ENCODE measurements at places on chromosomes 13 and 19. TPM values are rescaled to one million over a fixed set of nuclear protein-coding genes. Genes with fewer than 3 reads are reported as not detected.

- H3K27me3 ChIP-seq = no peaks in the 10 kb centered on the region
- H3K27ac ChIP-seq = no peak overlapping the region
- no peak overlapping the region for H3K4me3 ChIP-seq
- DNase-seq = no peak
- H3K36me3 ChIP-seq = no peaks in the 10 kb centered on the region
- H3K4me1 ChIP-seq = peaks cover 6% of the 10 kb centered on the region
These were observed 10.0 kb upstream of the OR1M1 start for GRCh38 chr19:9076901-9077300.

ZNF221 gene
- total RNA-seq = 12.9 TPM

CXCL17 gene
- 19.3 TPM for total RNA-seq

DNA sequence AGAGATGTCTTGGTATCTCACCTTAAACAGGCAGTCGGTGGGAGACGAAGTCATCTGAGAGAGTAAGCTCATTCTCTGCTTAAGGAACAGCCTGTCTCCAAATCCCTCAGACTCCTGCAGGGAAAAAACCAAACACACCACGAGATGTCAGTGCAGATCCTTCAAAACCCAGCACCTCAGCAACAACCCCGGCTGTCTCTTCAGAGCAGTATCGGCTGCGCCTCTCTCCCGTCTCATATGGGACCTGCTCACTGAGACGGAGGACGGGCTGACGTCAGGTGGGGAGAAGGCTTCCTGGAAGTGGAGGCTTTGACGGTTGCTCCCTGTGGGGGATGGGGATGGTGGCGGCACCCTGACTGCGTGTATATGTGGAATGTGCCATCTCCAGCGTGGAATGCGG is 43.6 kb downstream of the ANKRD27 start:
- H3K27ac ChIP-seq = no peak overlapping the region
- DNase-seq = no peak
- peaks cover 40% of the 10 kb centered on the region for H3K36me3 ChIP-seq
- H3K27me3 ChIP-seq = no peaks in the 10 kb centered on the region
- no peak overlapping the region for H3K4me3 ChIP-seq
- no peaks in the 10 kb centered on the region for H3K4me1 ChIP-seq

DNA sequence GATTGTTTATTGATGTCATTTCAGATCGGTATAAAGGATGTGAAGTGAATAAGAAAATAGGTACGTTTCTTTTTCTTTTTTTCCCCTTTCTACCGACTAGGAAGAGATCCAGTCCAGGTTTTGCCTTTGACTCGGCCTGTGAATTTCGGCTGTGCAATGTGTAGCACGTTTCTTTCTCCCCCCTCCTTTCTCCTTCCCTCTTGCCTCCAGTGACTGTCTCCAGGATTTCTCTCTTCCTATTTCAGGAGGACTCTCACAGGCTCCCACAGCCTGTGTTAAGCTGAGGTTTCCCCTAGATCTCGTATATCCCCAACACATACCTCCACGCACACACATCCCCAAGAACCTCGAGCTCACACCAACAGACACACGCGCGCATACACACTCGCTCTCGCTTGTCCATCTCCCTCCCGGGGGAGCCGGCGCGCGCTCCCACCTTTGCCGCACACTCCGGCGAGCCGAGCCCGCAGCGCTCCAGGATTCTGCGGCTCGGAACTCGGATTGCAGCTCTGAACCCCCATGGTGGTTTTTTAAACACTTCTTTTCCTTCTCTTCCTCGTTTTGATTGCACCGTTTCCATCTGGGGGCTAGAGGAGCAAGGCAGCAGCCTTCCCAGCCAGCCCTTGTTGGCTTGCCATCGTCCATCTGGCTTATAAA is at the start of gene GPC6:
GPC6 (plus strand) TSS at position 185 of the 657 bp plus-strand sequence.
- H3K4me1 ChIP-seq = no peaks in the 10 kb centered on the region
- DNase-seq = no peak
- no peaks in the 10 kb centered on the region for H3K27me3 ChIP-seq
- peak within 1 kb of the TSS; percentile 84 for H3K27ac ChIP-seq

SEMA6B gene
- 0.61 TPM for total RNA-seq

- H3K27ac ChIP-seq = no peak overlapping the region
- no peaks in the 10 kb centered on the region for H3K27me3 ChIP-seq
- DNase-seq = no peak
- no peaks in the 10 kb centered on the region for H3K36me3 ChIP-seq
- no peaks in the 10 kb centered on the region for H3K4me1 ChIP-seq
- H3K4me3 ChIP-seq = no peak overlapping the region
These were observed 27.0 kb downstream of the CRYL1 start for GRCh38 chr13:20498659-20499058.

DNA sequence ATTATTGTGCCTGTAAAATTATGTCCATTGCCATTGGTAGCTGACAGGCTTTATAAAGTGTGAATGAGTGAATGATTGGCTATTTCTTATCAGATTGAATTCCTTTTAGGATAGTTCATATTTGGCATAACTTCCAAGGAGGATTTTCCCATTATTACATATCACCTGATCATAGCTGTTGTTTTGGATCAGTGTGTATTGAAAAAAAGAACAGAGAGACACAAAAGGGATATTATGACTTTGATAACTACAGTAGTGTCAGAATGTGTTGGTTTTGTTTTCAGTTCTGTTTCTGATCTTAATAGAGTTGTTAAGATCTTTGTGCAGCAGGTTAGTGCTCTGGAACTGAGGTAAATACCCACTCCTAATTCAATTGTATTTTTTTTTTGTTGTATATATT is 103.8 kb downstream of the LRCH1 start:
- no peak overlapping the region for H3K27ac ChIP-seq
- H3K4me3 ChIP-seq = no peak overlapping the region
- no peak for DNase-seq
- H3K27me3 ChIP-seq = no peaks in the 10 kb centered on the region
- H3K36me3 ChIP-seq = no peaks in the 10 kb centered on the region

DNA sequence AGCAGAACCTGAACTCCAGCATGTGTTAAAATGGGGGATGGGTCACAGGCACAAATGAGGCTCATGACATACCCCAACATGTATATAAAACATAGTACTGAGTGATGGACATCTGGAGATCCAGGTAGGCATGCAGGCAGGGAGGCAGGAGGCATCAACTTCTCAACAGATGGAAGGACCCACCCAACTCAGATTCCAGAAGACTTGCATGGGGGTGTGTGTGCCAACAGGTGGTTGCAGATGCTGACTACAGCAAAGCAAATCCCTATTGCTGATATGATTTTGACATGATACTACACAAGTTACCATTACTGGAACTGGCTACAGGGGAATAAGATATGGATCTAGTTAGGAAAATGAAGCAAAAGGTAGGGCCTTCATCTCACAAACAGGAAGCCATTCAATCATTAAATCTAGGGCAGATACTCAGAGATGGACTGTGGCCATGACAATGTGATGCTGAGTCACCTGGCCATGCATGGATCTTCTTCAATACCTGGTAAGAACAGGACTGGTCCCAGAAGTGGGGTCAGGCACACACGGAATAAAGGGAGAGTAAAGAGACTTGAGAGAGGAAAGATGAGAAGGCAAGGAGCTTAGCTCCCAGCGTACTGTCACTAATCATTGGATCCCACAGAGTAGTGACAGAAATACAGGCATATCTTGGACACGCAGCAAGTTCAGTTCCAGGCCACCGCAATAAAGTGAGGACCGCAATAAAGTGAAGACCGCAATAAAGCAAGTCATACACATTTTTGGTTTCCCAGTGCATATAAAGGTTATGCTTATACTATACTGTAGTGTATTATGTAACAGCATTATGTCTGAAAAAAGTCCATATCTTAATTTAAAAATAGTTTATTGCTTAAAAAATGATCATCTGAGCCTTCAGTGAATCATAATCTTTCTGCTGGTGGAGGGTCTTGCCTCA is 91.3 kb downstream of the USP12 start:
- H3K4me1 ChIP-seq = no peaks in the 10 kb centered on the region
- H3K36me3 ChIP-seq = no peaks in the 10 kb centered on the region
- H3K27me3 ChIP-seq = no peaks in the 10 kb centered on the region
- DNase-seq = no peak

DNA sequence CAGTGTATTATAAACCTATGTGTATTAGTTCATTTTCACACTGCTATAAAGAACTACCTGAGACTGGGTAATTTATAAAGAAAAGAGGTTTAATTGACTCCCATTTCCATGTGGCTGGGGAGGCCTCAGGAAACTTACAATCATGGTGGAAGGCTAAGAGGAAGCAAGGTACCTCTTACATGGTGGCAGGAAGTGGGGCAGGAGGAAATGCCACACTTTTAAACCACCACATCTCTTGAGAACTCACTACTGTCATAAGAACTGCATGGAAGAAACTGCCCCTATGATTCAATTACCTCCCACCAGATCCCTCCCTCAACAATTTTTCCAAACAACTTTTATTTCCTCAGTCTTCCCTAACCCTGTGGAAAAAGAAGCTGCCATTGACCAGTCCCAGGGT is 14.5 kb upstream of the TPP2 start:
- no peaks in the 10 kb centered on the region for H3K27me3 ChIP-seq
- DNase-seq = no peak
- no peaks in the 10 kb centered on the region for H3K4me1 ChIP-seq
- H3K27ac ChIP-seq = no peak overlapping the region
- no peaks in the 10 kb centered on the region for H3K36me3 ChIP-seq

DNA sequence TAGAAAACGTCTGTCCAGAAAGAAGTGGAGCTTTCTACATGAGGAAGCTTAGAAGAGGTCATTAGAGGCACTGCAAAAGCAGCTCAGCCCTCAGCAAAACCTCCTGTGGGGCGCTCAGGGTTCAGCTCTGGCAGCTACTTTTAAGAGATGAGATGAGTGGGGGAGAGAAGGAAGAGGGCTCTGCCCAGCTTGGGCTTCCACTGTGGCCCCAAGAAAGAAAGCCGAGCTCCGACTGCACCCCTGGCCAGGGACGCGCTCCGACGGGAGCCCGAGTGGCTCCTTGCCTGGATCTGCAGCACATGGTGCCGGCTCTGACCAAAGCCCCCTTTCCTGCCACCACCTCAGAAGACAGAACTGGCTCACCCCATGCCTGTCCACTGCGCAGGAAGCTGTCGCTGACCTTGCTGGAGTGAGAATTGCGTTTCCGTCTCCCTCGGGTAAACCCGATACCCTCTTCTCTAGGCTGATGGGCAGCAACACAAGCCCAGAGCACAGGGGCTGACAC is 36.4 kb downstream of the NAXD start:
- no peak overlapping the region for H3K4me3 ChIP-seq
- H3K27me3 ChIP-seq = no peaks in the 10 kb centered on the region
- peaks cover 9% of the 10 kb centered on the region for H3K36me3 ChIP-seq
- no peak overlapping the region for H3K27ac ChIP-seq
- no peak for DNase-seq

SOX1 gene
- total RNA-seq = 0.19 TPM

DNA sequence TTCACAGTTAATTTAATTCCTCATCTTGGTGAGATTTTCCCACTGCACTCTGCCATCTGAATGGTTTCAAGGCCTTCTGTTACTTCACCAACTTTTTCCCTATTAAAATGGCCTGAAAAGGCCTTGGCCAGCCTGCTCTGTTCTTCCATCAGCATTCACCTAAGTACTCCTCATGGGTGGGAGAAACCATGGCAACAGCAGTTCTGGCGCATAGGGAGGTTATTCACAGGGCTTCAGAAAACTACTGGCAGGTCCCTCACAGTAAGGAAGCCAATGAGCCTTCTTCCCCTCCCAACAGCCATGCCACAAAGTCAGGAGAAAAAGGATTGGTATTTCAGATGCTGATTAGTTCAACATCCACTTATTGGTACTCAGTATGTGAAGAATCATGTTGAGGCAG is 17.2 kb upstream of the GJB2 start:
- H3K36me3 ChIP-seq = no peaks in the 10 kb centered on the region
- H3K4me1 ChIP-seq = no peaks in the 10 kb centered on the region
- H3K27ac ChIP-seq = no peak overlapping the region
- DNase-seq = no peak
- no peaks in the 10 kb centered on the region for H3K27me3 ChIP-seq

USE1 gene
- 11.2 TPM for total RNA-seq

GRCh38 chr19:17160908-17161307 is 54.2 kb upstream of the USE1 start:
- H3K27ac ChIP-seq = no peak overlapping the region
- H3K4me3 ChIP-seq = no peak overlapping the region
- H3K4me1 ChIP-seq = no peaks in the 10 kb centered on the region
- peaks cover 100% of the 10 kb centered on the region for H3K36me3 ChIP-seq
- DNase-seq = no peak

C19orf85 gene
- not detected for total RNA-seq

DNA sequence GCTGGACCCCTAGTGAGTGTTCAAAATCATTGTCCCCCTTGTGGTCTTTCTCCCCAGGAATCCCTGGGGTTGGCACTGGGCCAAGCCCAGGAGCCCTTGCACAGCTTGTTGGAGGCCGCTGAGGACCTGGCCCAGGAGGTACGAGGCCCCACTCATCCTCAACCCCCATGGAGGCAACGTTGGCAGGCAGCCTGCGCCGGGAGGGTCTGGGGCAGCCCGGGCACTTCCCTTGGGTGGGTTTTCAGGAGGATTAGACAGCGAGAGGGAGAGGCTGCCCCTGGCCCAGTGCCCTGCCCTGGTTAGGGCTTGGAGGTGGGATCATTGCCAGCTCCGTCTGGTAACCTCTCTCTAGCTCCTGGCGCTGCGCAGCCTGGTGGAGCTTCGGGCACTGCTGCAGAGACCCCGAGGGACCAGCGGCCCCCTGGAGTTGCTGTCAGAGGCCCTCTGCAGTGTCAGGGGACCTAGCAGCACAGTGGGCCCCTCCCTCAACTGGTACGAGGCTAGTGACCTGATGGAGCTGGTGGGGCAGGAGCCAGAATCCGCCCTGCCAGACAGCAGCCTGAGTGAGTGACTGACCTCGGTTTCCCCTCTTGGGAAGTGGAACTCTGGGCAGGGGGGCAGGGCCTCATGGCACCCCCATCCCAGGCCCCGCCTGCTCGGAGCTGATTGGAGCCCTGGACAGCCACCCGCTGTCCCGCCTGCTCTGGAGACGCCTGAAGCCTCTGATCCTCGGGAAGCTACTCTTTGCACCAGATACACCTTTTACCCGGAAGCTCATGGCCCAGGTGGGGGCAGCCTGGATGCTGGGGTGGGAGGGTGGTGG is 3.0 kb downstream of the ABCA7 start:
- peak overlapping the region; percentile 81 for H3K27ac ChIP-seq
- H3K27me3 ChIP-seq = peaks cover 14% of the 10 kb centered on the region

CGB7 gene
- total RNA-seq = not detected

DNA sequence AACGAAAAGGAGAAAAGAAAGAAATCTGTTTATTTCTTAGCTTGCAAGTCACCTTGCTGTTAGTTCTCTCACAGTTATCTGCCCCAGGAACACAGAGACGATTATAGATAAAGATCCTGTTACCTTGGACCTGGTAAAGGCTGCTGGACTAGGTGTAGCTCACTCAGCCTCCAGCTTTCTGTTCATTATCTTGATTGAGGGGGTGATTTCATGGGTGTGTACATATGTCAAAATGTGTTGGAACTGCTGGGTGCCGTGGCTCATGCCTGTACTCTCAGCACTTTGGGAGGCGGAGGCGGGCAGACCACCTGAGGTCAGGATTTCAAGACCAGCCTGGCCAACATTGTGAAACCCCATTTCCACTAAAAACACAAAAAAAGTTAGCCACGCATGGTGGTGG is 27.9 kb downstream of the CERS4 start:
- no peak overlapping the region for H3K27ac ChIP-seq
- H3K4me1 ChIP-seq = peaks cover 40% of the 10 kb centered on the region
- H3K36me3 ChIP-seq = peaks cover 16% of the 10 kb centered on the region
- DNase-seq = no peak
